ENCODE measurements at places on chromosomes 6 and 20.

- DNase-seq = no peak
Measured at GRCh38 chr20:38883981-38884733, 42.1 kb upstream of the FAM83D start.

- no peak for DNase-seq
Measured at GRCh38 chr20:5401277-5401875, 84.6 kb upstream of the PROKR2 start.

DNA sequence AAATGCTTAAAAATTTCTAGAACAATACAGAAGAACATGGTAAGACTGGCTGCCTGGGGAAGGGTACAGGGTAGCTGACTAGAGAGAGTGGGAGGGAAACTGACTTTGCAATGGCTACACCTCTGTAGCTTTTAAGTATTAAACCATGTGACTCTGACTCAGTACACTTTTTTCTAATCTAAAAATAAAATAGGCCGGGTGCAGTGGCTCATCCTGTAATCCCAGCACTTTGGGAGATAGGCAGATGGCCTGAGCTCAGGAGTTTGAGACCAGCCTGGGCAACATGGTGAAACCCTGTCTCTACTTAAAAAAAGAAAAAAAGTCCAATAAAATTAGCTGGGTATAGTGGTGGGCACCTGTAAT is 18.5 kb downstream of the ATP9A start:
- no peak for DNase-seq

DNA sequence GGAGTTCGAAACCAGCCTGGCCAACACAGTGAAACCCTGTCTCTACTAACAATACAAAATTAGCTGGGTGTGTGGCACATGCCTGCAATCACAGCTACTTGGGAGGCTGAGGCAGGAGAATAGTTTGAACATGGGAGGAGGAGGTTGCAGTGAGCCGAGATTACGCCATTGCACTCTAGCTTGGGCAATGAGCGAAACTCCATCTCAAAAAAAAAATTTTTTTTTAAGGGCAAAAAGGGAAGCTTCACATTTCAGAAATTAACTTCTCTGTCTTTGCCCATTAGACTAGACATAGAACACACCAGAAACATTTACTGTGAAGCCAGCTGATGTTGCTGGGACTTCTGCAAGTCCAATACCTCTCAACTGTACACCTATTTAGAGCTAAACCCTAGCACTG is 90.8 kb upstream of the HDAC2 start:
- no peak for DNase-seq

- no peak for DNase-seq
Measured at GRCh38 chr6:101633081-101633480, 239.6 kb downstream of the GRIK2 start.

GRCh38 chr20:17533396-17533795 is 2.2 kb upstream of the BFSP1 start:
- DNase-seq = peak; percentile 65

All from H4 (cell line).